NCI-H2029 (cell line): ENCODE measurements at places on chromosomes 6 and 20.
A peak's percentile ranks its signal among the peaks of the same experiment; 100 is the strongest.

DNA sequence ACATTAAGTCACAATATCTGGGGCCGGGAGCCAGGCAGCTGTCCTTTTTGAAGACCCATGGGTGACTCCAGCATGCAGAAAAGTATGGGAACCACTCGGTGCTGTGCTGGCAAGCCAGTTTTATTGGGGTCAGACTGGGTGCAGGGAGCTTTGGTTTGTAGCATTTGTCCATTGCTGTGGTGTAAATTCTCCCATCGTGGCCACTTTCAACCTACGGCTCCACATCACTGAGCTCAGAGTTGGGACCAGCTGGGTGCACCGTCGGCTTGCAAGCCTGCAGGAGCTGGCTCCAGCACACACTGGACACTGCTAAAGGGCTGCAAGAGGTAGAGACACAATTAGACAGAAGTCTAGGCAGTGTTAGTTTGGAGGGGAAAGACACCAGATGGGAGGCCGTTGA, 66.9 kb downstream of the SYNJ2 start:
- no peak for DNase-seq

- no peak for DNase-seq
These were observed 98.7 kb upstream of the RIPOR2 start for GRCh38 chr6:25034431-25034921.

GRCh38 chr20:48461091-48461734, 366.6 kb downstream of the PREX1 start:
- no peak for DNase-seq

- DNase-seq = no peak
These were observed 261.4 kb upstream of the IRAK1BP1 start for GRCh38 chr6:78605909-78606446.

DNA sequence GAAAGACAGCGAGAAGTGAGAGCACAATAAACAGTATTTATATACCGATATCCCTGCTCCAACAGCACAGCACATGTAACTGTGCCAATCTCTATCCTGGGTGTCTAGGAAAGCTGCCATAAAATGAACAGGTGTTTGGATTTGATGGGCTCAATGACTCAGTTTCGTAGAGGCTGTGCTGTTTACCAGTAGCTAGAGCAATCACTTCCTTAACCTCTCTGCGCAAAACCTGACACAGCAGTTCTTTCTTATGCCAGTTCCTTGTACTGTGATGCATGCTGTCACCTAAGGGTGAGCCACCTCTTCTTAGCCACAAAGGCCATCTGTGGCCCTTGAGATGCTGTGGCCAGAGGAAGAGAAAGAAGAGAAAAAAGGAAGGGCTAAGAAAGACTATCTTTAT, 59.3 kb downstream of the SHPRH start:
- peak; percentile 56 for DNase-seq

GRCh38 chr6:80094017-80094416, 12.5 kb upstream of the BCKDHB start:
- peak; percentile 2 for DNase-seq

GRCh38 chr6:71533939-71534379, 245.3 kb downstream of the OGFRL1 start:
- DNase-seq = no peak

- no peak for DNase-seq
These were observed 25.1 kb upstream of the PNPLA1 start for GRCh38 chr6:36244641-36245280.

- DNase-seq = no peak
These were observed 415.5 kb upstream of the OPRM1 start for GRCh38 chr6:153623496-153623895.
